Activated CD4-positive, alpha-beta T cell treated with anti-CD3 and anti-CD28 coated beads, Interleukin-10, Interleukin-2, amounts not matched to agents 100 ng/mL and 50 ng/mL, durations not matched to agents 16 hours and 8 hours (primary cell): ENCODE measurements at places on chromosomes 5 and 9.

DNA sequence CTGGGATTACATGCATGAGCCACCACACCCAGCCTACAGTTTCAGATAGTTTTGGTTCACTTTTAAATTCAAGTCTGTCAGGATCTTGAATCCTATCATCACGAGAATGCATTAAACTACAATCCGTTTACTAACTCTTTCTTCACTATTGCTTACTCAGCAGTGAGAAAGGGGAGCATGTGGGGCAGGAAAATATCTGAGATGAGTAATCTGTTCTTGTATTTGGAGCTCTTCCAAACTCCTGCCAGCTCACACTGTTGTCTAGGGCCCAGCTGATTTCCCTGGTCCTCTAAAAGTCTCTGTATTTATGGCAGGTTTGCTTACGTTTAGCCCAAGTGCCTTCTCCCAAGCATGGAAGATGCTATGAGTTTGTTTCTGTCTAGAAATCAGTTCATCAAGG, 152.2 kb downstream of the FGF18 start:
- no peak for DNase-seq

DNA sequence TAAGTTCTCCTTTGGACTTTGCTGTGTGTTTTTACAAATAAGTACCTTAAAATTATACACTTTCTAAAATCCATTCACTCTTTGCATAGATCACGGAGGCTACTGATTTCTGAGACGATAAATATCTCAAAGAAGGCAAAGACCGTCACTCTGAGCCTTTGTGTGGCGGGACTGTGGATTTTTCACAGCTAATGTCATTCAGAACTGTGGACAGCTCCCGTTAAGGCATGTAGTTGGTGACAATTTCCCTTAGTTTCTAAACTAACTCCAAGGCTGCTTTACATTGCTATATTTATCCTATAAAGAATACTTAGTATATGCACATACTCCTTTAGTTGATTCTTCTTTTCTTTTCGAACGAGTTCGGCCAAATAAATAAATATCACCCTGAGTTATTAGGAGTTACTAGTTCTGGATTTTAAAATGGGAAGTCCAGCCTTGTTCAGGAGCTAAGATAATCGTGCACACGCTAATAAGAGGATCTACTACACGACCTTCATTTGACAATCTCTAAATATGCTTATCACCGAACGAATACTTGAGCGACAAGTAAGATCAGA, 1.8 kb downstream of the HCN1 start:
- DNase-seq: no peak

GRCh38 chr5:15249152-15249551, 250.8 kb upstream of the FBXL7 start:
- no peak for DNase-seq

DNA sequence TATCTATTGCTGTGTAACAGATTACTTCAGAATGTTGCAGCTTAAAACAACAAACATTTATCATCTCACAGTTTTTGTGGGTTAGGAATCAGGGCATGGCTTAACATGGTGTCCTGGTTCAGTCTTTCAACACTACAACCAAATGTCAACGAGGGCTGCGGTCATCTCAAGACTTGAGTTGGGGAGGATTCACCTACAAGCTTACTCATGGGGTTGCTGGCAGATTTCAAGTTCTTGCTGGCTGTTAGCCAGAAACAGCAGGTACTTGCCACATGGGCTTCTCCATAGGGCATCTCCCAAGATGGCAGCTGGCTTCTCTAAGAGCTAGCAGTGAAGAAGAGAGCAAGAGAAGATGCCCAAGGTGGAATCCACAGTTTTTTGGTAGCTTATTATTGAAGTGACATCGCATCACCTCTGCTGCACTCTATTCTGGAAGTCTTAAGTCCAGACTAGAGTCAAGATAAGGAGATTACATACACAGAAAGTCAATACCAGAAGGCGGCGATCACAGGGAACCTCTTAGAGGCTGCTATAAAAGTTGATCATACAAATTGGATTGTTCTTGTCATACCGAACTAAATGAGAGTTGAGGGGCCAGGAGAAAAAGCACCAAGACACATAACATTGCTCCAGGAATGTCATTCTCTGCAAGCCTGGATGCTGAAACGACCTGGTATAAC, 42.2 kb downstream of the C9orf153 start:
- DNase-seq: no peak
